ENCODE measurements at places on chromosomes 5 and 9. TPM values are rescaled to one million over a fixed set of nuclear protein-coding genes. Genes with fewer than 3 reads are reported as not detected.

- no peaks in the 10 kb centered on the region for H3K27me3 ChIP-seq
- no peak overlapping the region for H3K27ac ChIP-seq
- H3K36me3 ChIP-seq, result no peaks in the 10 kb centered on the region
- no peak overlapping the region for H3K4me3 ChIP-seq
- peak; percentile 22 for DNase-seq
Measured at GRCh38 chr5:180129291-180130190, 58.0 kb upstream of the RNF130 start.

The FCN2 gene
- total RNA-seq, result not detected

DNA sequence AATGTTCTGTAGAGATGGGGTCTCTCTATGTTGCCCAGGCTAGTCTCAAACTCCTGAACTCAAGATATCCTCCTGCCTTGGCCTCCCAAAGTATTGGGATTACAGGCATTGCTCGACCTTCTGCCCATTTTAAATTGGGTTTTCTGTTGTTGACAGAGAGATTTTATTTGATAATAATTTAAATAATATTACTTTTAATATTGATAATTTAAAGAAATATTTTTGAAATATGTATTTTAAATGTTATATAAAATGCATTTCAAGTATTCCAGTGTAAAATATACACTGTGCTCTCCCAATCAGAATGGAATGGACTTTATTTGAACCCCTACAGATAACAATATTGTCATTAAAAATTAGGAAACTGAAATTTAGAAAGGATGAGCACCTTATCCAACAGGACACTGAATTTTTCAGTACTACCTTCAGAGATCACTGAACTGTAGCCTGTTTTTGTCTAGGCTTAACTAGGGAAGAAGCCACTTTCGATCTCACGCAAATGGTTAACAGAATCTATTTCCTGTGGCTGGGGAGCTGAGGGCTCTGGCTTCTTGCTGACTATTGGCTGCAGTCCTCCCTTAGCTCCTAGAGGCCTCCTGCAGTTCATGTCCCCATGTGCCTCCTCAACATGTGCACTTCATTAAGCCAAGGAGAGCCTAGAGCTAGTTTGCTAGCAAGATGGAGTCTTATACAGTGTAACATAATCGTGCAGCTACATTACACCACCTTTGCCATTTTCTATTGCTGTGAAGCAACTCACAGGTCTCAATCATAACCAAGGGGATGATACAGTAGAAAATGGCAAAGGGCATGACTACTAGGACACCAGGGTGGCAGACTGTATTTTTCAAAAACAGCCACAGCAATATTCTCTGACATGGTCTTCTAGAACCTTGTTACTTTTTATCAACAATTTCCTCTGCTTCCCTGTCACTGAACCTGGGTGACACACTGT is 150.0 kb downstream of the CDC42SE2 start:
- no peaks in the 10 kb centered on the region for H3K4me1 ChIP-seq
- no peak for DNase-seq
- no peaks in the 10 kb centered on the region for H3K27me3 ChIP-seq
- H3K27ac ChIP-seq, result no peak overlapping the region
- no peak overlapping the region for H3K4me3 ChIP-seq

DNA sequence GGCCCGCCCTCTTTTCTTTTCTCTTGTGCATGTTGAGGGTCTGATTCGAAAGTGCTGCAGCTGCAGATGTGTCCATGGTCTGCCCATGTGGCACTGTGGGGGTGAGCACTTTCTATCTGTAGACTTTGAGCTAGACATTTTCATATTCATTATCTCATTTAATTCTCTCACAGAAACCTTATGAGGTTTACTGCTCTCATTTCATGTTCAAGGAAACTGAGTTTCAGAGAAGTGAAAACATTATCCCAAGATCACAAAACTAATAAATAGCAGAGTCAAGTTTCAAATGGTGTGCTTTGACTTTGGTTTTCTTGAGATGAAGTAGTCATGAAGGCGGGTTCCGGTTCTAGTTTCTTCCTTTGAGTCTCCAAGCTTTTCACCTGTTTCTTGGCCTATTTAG is 536.5 kb upstream of the ZNF462 start:
- H3K4me3 ChIP-seq, result no peak overlapping the region
- H3K36me3 ChIP-seq, result no peaks in the 10 kb centered on the region
- no peak overlapping the region for H3K27ac ChIP-seq
- DNase-seq, result no peak
- H3K27me3 ChIP-seq, result no peaks in the 10 kb centered on the region

- no peaks in the 10 kb centered on the region for H3K36me3 ChIP-seq
- no peak for DNase-seq
- no peaks in the 10 kb centered on the region for H3K27me3 ChIP-seq
- H3K4me3 ChIP-seq, result no peak overlapping the region
- H3K4me1 ChIP-seq, result peaks cover 17% of the 10 kb centered on the region
- H3K27ac ChIP-seq, result no peak overlapping the region
Measured at GRCh38 chr5:54357408-54358058, 47.2 kb upstream of the ARL15 start.

- H3K4me1 ChIP-seq, result peaks cover 9% of the 10 kb centered on the region
- H3K27ac ChIP-seq, result no peak overlapping the region
- no peaks in the 10 kb centered on the region for H3K27me3 ChIP-seq
- H3K4me3 ChIP-seq, result no peak overlapping the region
- no peaks in the 10 kb centered on the region for H3K36me3 ChIP-seq
Measured at GRCh38 chr9:33209394-33209793, 30.6 kb upstream of the SPINK4 start.

DNA sequence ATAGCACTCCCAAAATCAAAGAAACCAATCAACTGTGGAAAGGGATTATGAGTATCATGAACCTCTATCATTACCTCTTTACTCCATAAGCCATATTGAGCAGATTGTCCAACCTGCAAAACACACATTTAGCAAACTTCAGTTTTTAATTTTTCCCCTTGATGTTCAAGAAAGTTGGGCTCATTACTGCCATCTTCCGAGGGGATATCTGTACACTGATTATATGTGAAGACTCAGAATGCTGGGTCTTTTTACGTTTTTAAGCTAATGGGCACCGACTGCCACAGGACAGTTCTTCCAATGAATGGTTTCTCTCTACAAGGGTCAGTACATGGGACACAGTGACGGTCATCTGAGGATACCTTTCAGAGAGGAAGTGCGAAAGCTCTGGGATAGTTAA is 132.7 kb downstream of the ELAVL2 start:
- no peaks in the 10 kb centered on the region for H3K4me1 ChIP-seq
- no peak overlapping the region for H3K27ac ChIP-seq
- H3K27me3 ChIP-seq, result no peaks in the 10 kb centered on the region
- no peak for DNase-seq
- H3K36me3 ChIP-seq, result no peaks in the 10 kb centered on the region
- H3K4me3 ChIP-seq, result no peak overlapping the region

DNA sequence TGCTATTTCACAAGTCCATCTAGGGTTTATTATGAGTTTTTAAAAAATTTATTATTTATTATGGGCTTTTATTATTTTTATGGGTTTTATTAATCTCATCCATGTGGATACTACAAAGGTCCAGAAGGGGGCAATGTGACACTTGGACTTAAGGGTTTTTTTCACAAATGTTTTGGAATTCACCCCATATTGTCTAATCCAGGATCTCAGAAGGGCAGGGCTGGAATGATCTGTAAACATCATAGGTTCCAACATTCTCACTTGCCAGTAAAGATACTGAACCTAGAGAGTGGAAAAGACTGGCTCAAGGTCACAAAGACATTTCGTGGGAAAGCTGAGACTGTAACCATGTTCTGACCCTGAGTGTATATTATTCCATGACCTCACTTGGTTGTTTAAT is 35.6 kb downstream of the NIM1K start:
- no peak overlapping the region for H3K4me3 ChIP-seq
- no peaks in the 10 kb centered on the region for H3K4me1 ChIP-seq
- no peaks in the 10 kb centered on the region for H3K27me3 ChIP-seq
- no peak overlapping the region for H3K27ac ChIP-seq
- DNase-seq, result peak; percentile 34

The BAG1 gene
- 138 TPM for total RNA-seq

- no peaks in the 10 kb centered on the region for H3K4me1 ChIP-seq
- no peak for DNase-seq
- no peaks in the 10 kb centered on the region for H3K36me3 ChIP-seq
- H3K27ac ChIP-seq, result no peak overlapping the region
Measured at GRCh38 chr9:80948876-80949275, 740.5 kb downstream of the TLE1 start.

The GABRA1 gene
- total RNA-seq, result not detected

- no peak for DNase-seq
- no peak overlapping the region for H3K4me3 ChIP-seq
- H3K36me3 ChIP-seq, result no peaks in the 10 kb centered on the region
- no peaks in the 10 kb centered on the region for H3K4me1 ChIP-seq
- H3K27ac ChIP-seq, result no peak overlapping the region
- no peaks in the 10 kb centered on the region for H3K27me3 ChIP-seq
Measured at GRCh38 chr5:124102486-124102885, 590.5 kb downstream of the CSNK1G3 start.

- no peak overlapping the region for H3K4me3 ChIP-seq
- H3K27ac ChIP-seq, result no peak overlapping the region
- no peak for DNase-seq
Measured at GRCh38 chr5:54009357-54009756, 301.0 kb downstream of the ARL15 start.

DNA sequence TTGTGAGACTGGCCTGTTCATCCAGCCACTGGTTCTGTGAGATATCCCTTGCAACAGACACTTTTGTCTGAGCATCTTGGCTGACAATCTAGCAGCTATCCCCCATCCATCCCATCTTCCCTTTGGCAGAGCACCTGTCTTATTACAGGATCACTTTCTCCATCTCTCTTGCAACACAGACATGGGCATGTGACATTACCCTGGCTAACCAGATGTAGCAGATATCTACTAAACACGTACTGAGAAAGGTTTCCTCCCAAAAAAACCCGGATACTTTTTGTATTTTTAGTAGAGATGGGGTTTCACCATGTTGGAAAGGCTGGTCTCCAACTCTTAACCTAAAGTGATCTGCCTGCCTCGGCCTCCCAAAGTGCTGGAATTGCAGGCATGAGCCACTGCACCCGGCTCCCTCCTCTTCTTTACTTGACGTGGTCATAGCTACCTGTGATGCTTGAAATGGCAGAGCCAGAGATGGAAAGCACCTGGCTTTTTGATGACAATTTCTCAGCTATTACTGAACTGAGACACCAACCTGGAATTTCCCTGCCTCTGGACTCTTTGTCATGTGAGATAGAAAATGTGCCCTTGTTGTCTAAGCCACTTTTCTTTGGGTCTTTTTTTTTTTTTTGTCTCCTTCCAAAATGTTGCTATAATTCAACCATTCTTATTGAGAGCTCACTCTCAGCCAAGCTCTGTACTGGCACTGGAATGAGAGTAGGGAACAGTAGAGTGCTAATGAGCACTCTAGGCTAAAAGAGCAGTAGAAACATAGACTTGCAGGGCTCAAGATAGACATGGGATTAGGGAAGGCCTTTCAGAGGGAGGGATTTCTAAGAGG is 32.6 kb downstream of the FNBP1 start:
- peaks cover 42% of the 10 kb centered on the region for H3K4me1 ChIP-seq
- H3K27me3 ChIP-seq, result no peaks in the 10 kb centered on the region
- no peak for DNase-seq
- no peaks in the 10 kb centered on the region for H3K36me3 ChIP-seq
- no peak overlapping the region for H3K4me3 ChIP-seq

The FRRS1L gene
- total RNA-seq, result 4.6 TPM

DNA sequence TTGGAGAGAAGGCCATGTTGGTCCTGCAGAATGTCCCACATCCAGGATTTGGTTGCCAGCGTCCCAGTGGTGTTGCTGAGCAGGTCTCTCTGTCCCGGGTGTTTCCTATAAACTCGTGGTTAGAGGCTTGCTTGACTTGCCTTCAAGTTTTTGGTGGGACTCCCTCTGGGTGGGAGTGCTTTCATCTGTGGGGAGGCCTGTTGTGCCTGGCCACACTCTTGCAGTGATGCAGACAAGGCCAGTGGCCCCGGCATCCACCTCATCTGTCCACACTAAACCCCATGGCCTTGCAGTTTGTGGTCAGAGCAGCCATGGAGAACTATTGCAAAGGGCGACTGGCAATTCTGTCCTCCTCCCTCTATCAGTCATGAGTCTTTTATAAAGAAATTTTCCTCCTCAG is 71.8 kb downstream of the PHF2 start:
- H3K27ac ChIP-seq, result no peak overlapping the region
- DNase-seq, result peak; percentile 7
- no peaks in the 10 kb centered on the region for H3K27me3 ChIP-seq
- no peak overlapping the region for H3K4me3 ChIP-seq
- peaks cover 2% of the 10 kb centered on the region for H3K4me1 ChIP-seq
- peaks cover 96% of the 10 kb centered on the region for H3K36me3 ChIP-seq

The ST8SIA4 gene
- 3.6 TPM for total RNA-seq

The KCNV2 gene
- total RNA-seq, result not detected

DNA sequence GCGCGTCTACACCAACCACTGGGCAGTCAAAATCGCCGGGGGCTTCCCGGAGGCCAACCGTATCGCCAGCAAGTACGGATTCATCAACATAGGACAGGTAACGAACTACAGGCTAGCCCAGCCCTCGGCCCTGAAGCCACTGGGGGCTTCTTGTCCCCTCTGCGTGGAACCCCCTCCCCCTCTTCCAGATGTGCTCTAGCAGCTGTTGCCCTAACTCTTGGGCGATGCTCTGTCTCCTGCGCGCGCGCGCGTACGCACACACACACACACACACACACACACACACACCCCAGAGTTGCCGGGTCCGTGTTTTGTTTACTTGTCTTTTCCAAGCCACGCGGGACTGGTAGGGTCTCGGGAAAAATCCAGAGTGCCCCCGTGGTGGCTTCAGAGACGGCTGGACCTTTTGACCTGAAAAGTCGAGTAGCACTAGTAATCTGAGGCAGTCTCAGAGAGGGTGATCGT is 836 bp downstream of the PCSK5 start:
- DNase-seq, result peak; percentile 80
- H3K4me3 ChIP-seq, result peak overlapping the region; percentile 81
- peak overlapping the region; percentile 80 for H3K27ac ChIP-seq
- H3K27me3 ChIP-seq, result peaks cover 22% of the 10 kb centered on the region

- H3K27ac ChIP-seq, result peak overlapping the region; percentile 92
- peak; percentile 78 for DNase-seq
- no peaks in the 10 kb centered on the region for H3K36me3 ChIP-seq
- peak overlapping the region; percentile 98 for H3K4me3 ChIP-seq
Measured at GRCh38 chr9:20620650-20621470, 1.4 kb downstream of the MLLT3 start.

GRCh38 chr9:2180704-2181103 is 165.6 kb downstream of the SMARCA2 start:
- DNase-seq, result no peak
- no peaks in the 10 kb centered on the region for H3K27me3 ChIP-seq
- H3K36me3 ChIP-seq, result peaks cover 35% of the 10 kb centered on the region
- no peak overlapping the region for H3K27ac ChIP-seq
- no peak overlapping the region for H3K4me3 ChIP-seq

GRCh38 chr5:27312291-27312893 is 274.0 kb upstream of the CDH9 start:
- no peak for DNase-seq
- H3K4me3 ChIP-seq, result no peak overlapping the region
- no peaks in the 10 kb centered on the region for H3K36me3 ChIP-seq
- H3K27me3 ChIP-seq, result no peaks in the 10 kb centered on the region
- H3K4me1 ChIP-seq, result no peaks in the 10 kb centered on the region

The PCDHGA12 gene
- 2.4 TPM for total RNA-seq

The PCDHAC1 gene
- total RNA-seq, result 0.55 TPM

GRCh38 chr5:149940077-149940574 is 4.5 kb downstream of the PDE6A start:
- H3K4me3 ChIP-seq, result no peak overlapping the region
- no peak overlapping the region for H3K27ac ChIP-seq
- H3K4me1 ChIP-seq, result peaks cover 9% of the 10 kb centered on the region
- DNase-seq, result no peak

All from stomach (tissue), 19 donors.